GM12892 (cell line): ENCODE measurements at places on chromosomes 13 and 19.
A peak's percentile ranks its signal among the peaks of the same experiment; 100 is the strongest.

DNA sequence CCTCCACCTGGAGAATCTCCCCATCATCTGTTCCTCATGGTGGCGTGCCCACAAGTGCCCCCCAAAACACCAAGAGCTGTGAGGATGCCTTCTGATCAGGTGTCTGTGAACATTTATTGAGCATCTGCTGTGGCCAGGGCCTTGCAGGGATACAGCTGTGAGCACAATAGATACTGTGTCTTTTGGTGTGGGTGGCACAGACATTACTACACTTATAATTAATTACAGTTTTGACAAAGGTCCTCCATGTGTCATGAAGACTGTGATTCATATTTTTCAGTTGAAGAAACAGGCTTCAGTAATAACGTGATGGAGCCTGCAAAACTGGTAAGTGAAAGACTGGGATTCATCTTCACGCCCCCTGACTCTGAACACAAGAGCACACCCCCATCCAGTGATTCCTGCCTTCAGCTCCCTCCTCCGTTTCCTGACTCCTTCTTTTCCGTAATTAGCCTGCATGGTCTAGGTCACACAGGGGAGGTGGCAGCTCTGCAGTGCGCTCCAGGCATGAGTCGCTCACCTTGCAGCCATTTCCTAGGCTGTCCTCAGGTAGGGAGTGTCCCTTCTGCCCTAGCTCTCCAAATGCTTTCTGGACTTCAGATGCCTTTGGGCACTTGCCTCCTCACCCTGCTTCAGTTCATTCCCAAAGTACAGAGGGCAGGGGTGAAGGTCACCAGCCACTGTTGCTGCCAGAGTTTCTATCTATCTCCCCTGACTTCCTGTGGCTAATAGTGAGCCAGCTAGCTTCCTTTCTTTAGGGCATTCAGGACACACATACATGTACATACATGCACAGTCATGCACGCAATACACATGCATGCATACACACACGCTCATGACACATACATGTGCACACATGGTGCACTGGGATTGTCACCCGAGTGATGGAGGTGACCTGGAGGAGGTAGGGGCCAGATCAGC lies 66.5 kb downstream of the SIAH3 start:
- no peak for DNase-seq

DNA sequence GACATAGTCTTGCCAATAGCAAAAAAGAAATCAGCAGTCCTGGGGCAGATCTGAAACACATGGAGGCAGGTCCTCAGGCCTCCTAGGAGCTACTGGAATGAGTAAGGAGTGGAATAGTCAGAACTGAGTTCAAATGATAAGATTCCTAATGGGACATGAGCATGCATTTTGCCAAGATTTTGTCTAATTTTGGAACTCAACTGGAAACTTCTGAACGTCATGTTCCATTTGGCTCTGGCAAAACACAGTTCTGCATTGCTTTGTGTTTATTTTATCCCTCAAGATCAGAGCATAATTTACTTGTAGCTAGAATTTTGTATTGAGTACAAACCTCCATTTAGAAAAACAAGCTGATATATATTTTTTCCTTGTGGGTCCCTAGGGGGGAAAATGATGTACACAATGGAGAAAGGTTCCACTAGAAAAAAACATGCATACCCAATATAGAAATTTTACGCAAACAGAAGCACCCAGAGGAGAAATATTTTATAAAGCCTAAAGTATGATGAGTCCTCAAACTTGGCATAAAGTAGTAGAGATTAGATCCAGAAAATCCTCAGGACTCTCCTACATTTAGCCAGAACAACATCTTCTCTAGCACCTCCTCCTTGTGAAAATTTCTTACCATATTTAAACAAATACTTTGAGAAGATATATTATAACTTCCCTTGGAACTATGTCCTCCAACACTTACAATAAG lies 149.0 kb upstream of the SERP2 start:
- no peak for DNase-seq

- no peak for DNase-seq
Observed at GRCh38 chr19:47765523-47766358, 12.8 kb upstream of the SELENOW start.

DNA sequence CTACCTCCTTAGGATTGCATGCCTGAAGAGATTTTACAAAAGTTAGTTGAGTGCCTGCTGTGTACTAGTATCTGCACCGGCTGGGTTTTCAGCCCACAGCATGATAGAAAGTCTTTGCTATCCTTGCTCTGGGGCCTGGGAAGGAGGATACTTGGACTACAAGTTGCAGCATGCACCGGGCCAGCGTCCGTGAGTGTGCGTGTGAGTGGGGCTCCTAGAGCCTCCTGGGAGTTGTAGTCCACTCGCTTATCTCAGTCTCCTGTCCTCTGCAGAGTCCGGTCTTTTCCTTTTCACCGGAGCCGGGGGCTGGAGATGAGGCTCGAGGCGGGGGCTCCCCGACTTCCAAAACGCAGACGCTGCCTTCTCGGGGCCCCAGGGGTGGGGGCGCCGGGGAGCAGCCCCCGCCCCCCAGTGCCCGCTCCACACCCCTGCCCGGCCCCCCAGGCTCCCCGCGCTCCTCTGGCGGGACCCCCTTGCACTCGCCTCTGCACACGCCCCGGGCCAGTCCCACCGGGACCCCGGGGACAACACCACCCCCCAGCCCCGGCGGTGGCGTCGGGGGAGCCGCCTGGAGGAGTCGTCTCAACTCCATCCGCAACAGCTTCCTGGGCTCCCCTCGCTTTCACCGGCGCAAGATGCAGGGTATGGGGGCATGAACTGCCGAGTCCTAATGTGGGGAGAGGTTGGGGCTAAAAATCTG lies 20.6 kb downstream of the BRSK1 start:
- peak; percentile 69 for DNase-seq

DNA sequence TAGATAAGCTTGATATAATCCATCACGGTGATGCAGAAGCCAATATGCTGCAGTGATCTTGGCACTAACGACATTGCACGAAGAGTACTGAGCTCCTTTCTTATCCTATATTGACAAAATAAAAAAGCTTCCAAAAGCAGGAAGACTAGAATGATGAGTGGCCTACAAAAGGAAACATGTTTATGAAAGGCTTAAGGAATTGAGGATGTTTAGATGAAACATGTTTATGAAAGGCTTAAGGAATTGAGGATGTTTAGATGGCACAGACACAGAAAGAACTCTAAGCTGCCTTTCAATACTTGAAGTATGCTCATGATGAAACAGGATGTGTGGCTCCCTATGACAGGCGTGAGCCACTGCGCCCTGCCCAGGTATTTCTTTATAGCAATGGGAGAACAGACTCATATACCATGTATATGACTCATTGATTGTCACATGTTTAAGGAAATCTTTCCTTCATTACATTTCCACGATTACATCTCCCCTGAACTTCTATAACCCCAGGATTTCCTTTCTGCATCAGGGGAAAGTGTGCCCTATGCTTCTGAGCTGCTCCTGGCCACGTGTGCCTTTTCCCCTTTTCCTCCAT lies 690.8 kb upstream of the ARGLU1 start:
- no peak for DNase-seq

GRCh38 chr19:49064768-49065611 lies at the start of gene NTF4:
NTF4 (minus strand) TSS chr19:49064818; CDS start chr19:49061997, 2,821 bp downstream.
- no peak for DNase-seq

DNA sequence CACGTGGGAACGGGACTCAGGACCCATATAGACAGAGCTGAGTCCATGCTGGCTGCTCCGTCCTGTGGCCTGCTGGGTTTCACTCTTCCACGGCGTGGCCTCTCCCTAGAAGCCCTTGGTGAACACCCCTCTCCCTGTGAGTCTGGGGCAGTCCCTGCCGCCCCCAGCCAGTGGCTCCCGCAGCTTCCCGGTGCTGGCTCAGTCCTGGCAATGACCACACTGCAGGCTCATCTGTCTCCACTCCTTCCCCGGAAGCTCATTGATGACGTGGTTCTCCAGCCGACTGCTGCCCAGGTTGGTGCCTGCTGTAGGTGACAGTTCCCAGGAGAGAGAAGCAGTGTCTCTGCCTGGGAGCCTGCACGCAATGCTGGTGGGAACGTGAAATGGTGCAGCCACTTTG lies 2.1 kb upstream of the TEX29 start:
- DNase-seq: no peak

- no peak for DNase-seq
Observed at GRCh38 chr13:109605846-109606245, 180.5 kb downstream of the IRS2 start.

- no peak for DNase-seq
Observed at GRCh38 chr13:102606537-102607309, 9.9 kb downstream of the TPP2 start.

GRCh38 chr19:55580628-55581144 lies at the start of gene ZNF579:
ZNF579 (minus strand) TSS chr19:55580848; CDS start chr19:55579639, 1,209 bp downstream.
- DNase-seq: peak; percentile 82

DNA sequence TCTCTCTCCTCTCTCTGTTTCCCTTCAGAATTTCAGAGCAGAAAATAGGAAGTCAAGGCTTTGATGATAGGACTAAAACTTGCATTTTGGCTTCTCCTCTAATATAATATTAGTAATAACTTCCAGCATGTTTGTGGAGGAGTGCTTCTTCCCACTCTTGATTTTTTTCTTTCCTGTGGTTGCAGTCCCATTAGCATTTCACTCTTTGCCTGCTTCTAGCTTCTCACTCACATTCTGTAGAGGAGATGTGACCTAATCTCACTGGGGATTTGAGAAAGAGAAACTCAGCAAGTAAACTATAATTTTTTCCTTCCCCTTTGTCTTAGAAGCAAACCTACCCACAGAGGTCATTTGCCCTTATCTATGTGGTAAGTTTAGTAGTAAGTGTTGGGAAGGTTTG lies 169.4 kb upstream of the HTR2A start:
- DNase-seq: no peak

DNA sequence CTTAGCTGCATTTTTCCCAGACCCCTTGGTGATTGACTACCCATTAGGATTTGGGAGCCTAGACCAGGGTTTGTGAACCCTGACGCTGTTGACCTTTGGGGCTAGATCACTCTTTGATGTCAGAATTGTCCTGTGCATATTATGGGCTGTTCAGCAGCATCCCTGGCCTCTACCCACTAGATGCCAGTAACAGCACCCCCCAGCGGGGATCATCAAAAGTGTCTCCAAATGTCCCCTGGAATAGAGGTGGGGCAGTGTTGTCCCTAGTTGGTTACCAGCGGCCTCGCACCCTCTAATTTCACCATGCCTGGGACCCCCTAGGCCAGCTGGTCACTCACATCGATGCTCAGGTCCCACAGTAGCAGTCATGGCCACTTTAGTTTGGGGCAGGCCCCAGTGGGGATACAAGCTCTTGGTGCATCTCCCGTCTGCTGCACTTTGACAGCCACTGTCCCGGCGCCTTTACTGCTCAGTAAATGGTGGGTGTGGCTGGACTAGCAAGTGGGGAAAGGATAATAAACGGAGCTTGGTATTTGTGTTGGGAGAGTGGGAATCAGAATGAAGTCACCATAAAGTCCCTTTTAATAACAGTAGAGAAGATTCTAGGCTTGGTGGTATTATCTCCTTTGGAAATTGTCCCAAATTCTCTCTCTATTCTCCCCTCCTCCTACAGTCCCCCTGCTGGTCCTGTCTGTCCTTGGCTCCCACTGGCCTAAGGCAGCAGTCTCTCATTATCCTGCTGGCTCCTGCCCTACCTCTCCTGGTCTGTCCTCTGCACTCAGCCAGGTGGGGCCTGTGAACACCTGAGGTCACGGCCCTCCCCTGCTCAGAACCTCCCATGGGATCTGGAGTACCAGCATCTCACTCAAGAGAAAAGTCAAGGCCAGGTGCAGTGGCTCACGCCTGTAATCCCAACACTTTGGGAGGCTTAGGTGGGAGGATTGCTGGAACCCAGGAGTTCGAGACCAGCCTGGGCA lies 80.6 kb downstream of the SIPA1L3 start:
- DNase-seq: no peak

GRCh38 chr13:32889986-32890565 lies 126.1 kb upstream of the KL start:
- no peak for DNase-seq

DNA sequence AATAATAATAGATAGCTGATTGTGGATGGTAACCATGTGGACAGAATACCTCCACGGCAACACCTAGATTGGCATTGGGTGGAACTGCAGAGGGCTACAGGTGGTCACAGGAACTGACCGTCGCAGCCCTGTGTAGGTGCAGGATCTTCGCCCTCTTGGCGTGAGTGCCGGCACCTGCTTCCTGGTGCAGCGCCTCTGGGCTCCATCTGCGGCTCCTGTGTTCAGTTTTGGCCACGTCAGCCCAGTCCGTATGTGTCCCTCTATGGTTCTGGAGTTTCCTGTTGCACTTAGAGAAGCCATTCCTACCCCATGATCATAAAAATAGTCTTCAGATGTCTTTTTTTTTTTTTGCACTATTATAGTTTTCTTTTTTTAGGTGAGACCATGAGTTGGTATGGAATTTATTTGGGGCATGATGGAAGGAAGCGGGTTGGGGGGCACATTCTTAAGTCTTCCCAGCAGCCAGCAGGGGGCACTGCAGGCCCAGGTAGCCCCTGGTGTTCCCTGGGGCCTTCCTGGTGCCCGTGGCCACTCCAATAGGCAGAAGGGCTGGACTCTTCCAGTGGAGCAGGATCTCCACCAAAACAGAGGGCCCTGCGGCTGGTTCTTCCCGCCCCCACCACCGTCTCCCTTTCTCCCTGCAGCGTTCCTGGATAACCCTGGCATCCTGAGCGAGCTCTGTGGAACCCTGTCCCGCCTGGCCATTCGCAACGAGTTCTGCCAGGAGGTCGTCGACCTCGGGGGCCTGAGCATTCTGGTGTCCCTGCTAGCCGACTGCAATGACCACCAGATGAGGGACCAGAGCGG lies 10.1 kb upstream of the SLC25A42 start:
- peak; percentile 71 for DNase-seq

DNA sequence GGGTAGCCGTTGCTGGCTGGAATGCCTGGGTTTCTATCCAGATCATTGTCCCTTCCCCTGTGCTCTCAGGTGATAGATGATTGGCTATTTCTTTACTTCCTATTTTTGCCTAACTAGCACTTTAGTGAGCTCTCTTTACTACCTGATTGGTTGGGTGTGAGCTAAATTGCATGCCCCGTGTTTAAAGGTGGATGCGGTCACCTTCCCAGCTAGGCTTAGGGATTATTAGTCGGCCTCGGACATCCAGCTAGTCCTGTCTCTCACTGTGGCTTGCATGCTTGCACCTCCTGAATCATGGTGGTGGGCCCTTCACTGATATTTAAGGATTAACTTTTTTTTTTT lies 10.1 kb downstream of the TTYH1 start:
- no peak for DNase-seq
